Suppressor macrophage (primary cell): ENCODE measurements at places on chromosomes 2 and 18.

GRCh38 chr2:187918996-187919821 is 365.0 kb upstream of the TFPI start:
- no peak for DNase-seq

- no peak for DNase-seq
Observed at GRCh38 chr2:28294451-28294850, 98.2 kb upstream of the FOSL2 start.

DNA sequence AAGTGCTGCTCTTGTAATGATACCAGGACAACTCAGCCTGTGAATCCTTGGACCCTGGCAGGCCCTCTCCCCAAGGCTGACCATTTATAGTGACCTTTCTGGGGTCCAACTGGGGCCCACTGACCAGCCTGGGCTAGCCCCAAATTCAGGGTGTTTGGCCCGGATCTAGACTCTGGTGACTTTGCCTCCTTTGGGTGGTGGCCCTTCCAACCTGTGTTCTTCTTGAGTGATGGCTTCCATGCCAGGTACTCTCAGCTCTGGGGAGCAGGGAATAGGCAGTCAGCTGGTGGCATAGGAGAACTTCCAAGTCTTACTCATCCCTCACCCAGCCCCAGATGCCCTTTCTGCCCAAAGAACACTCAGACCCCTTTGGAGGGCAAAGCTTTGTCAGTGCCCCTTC is 10.3 kb downstream of the MYO7B start:
- no peak for DNase-seq

- DNase-seq: no peak
Observed at GRCh38 chr2:189253836-189254235, 74.3 kb upstream of the COL5A2 start.

DNA sequence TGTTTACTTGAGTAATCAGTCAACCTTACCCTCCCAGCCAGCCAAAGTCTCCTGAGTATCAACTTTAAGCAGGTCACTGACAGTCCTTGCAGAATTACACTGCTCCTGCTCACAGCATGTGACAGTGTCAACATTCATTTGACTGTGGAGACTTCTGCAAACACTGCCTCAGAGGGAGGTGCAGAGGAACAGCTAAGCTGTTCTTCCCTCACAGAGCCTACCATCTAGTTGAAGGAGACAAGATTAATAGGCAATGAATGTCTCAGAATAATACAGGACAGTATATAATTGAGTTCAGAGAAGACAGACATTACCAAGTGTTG is 11.9 kb downstream of the SLC14A2 start:
- peak; percentile 65 for DNase-seq

GRCh38 chr2:41142478-41142877 is 690.6 kb upstream of the SLC8A1 start:
- no peak for DNase-seq

DNA sequence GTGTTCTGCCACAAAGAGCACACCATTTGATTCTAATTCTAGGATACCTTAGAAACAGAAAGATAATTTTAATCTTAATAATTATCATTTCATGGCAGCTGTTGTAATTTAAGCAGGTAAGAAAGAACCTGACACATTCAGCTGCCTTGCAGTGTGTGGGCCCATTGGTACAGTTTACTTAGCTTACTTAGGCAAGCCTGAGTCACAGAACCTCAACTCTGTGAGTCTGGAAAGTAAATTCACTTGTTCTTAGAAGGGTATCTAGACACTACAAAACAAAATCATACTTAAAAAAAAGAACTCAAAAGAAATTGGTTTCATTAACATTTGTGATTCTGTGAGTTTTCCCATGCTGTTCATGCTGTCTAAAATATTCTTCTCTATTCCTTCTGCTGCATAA is 956.3 kb upstream of the SLC39A10 start:
- DNase-seq: no peak

GRCh38 chr2:237383991-237384671 is 29.8 kb downstream of the COL6A3 start:
- DNase-seq: no peak

GRCh38 chr2:18423636-18424035 is 136.8 kb downstream of the RDH14 start:
- DNase-seq: no peak

GRCh38 chr2:158529379-158530259 is 72.9 kb downstream of the PKP4 start:
- DNase-seq: no peak

GRCh38 chr18:23136326-23137096 is 1.2 kb downstream of the CABLES1 start:
- DNase-seq: peak; percentile 43

GRCh38 chr2:186059096-186059495 is 320.5 kb downstream of the FSIP2 start:
- DNase-seq: no peak

- no peak for DNase-seq
Observed at GRCh38 chr2:113876503-113877387, 13.1 kb upstream of the ACTR3 start.

- no peak for DNase-seq
Observed at GRCh38 chr18:7062236-7062635, 55.4 kb downstream of the LAMA1 start.

GRCh38 chr18:46411867-46412690 is 244.9 kb downstream of the LOXHD1 start:
- DNase-seq: no peak

DNA sequence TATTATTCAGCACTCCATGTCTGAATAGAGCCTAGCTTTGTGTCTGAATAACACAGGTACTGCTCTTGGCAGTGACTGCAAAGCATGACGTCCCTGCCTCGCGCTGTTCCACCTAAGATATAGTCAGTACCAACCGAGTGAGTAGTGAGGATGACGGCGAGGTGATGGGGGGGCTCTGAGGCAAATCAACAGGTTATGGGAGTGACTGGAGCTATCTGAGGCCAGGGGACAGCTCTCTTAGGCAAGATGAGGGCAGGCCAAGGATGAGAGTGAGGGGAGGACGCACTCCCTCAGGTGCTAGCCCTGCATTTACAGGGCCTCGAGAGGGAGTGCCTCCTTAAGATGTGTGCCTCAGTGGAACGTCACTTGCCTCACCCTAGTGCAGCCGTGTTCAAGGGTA is 28.1 kb upstream of the NOTO start:
- no peak for DNase-seq

DNA sequence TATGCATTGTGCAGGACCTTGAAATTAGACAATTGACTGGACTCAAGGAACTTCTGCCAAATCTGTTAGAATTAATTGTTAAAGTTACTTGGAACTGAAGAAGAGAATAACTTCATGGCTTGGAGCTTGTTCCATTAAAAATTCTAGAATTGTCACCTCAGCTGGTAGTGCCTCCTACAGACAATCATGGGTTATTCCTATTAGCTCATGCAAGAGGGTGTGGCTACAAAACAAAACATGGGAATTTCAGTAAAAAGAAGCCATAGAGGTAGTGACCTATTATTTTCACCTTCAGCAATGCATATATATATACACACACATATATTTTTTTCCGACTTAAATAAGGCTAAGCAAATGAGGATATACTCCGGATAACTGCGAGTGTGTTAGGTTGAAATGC is 181.9 kb upstream of the DTNA start:
- DNase-seq: peak; percentile 6

DNA sequence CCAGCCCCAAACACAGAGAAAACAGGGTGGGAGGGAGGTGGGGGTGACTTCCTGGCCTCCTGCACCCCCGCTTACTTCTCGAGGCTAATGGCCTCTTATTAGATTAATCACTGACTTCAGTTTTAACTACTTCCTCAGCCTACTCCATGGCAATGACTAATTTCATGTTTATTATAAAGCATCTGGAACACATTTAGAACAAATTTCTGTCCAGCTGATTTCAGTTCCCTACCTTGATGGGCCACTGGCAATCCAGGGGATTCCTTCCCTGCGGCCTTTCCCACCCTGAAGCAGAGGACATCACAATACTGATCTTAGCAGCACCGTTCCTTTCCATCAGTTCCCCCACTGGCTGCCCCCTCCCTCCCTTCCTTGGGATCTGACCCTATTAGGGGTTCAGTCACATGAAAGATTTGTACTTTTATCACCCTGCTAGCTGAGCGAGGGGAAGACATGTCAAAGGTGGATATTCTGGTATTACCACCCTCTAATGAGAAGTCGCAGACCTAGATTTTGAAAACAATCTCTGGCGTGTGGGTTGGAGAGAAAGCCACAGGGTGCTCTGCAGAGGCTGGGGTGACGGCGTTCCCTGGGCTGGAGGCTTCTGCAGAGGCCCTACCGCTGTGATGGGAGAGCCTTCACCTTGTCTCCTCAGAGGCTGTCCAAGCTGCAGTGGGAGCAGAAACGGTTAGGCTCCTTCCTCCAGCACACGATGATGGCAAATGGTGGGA is 67.6 kb downstream of the KIAA2012 start:
- peak; percentile 13 for DNase-seq

GRCh38 chr2:68878753-68879152 is 7.6 kb upstream of the BMP10 start:
- peak; percentile 18 for DNase-seq

DNA sequence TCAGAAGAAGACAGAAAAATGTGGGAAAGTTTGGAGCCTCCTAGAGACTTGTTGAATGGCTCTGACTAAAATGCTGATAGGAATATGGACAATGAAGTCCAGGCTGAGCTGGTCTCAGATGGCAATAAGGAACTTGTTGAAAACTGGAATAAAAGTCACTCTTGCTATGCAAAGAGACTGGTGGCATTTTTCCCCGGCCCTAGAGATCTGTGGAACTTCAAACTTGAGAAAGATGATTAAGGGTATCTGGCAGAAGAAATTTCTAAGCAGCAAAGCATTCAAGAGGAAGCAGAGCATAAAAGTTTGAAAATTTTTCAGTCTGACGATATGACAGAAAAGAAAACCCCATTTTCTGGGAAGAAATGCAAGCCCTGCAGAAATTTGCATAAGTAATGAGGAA is 159.3 kb downstream of the MREG start:
- no peak for DNase-seq

- DNase-seq: no peak
Observed at GRCh38 chr2:28378679-28379584, 13.7 kb upstream of the FOSL2 start.

DNA sequence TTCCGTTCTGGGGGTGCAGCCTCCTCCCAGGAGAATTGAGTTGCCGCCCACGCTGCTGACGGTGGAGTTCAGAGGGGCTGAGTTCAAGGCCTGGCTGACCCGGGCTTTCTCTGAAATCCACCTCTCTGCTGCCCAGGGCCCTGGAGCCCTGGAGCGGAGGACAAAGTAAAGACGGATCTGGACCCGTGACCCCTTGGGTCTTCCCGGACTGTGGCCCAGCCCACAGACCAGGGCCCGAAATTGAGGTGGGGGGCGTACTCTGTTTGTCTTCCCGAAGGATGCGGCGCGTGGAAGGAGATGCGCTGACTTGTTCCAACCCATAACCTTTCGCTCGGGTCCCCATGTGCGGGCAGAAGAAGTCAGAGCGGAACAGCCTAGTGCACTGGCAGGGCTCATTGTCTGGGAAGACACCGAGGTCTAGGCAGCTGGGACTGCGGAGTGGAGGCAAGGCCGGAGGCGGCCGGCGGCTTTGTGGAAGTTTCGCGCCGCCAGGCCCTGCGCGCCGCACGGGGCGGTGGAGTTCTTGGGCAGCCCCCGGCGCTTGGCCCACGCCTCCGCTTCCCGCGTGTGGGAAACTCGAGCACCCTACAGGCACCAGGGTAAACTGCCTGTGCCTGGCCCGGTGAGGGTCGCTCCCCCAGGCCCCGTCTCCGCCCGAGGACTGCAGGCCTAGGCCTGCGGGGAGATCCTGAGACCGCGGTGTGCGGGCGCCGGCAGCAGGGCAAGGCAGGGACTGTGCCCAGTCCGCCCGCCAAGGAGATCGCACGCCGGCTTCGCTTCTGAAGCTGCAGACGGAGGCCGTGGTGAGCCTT is 9.8 kb downstream of the POU3F3 start:
- DNase-seq: no peak

DNA sequence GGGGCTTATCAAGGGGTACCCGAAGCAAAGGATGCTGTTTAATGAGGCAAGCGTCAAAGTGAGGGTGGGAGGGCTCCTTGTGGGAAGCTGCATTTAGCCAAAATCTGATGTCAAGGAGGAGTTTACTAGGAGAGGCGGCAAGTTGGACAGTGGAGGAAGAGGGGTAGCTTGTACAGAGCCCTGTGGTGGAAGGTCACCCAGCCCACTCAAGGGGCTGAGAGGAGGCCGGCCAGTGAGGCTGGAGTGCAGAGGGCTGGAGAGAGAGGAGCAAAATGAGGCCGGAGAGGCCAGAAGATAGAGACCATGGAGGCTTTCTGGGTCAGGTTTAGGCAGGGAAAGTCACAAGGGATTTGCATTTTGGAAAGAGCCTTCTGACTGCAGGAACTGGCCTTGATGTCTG is 49.5 kb downstream of the ASB1 start:
- DNase-seq: no peak

DNA sequence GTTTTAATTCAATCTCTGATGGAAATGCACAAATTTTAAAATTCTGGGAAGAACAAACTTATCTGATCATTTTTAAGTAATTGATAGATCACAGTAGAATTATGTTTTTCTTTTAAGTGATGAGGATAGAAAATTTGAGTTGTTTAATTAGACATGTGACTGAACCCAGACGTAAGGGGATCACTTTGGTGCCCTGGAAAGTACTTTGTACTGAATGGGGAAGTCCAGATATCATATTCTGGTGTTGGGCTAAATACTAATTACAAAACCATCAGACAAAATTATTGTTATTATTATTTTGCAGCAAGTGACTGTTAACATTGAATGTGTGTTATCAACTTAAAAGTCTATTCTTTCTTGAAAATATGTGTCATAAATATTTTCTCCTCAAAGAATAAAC is 994.6 kb downstream of the TSN start:
- no peak for DNase-seq

GRCh38 chr2:43136876-43137275 is 89.5 kb downstream of the ZFP36L2 start:
- no peak for DNase-seq

- DNase-seq: no peak
Observed at GRCh38 chr18:2053490-2054089, 517.7 kb downstream of the METTL4 start.

GRCh38 chr2:170214309-170214948 is 36.5 kb downstream of the MYO3B start:
- no peak for DNase-seq

GRCh38 chr2:162711832-162712540 is 126.6 kb downstream of the KCNH7 start:
- DNase-seq: no peak

DNA sequence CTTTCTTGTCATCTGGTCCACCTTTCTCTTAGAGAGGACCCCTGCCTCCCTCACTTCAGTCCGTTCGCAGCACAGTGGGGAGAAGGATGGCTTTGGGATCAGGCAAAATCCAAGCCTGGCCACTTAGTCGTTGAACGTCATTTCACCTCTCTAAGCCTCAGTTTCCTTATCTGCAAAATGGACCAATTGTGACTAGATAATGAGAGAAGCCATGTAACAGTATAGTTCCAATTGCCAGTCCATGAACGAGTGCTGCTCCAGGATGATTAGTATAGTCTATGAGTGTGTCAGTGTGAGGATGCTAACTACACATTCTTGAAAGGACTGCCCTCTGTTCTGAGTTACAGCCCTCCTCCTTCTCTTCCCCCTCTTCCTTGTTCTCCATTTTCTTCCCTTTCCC is 1.1 kb downstream of the INHA start:
- no peak for DNase-seq

DNA sequence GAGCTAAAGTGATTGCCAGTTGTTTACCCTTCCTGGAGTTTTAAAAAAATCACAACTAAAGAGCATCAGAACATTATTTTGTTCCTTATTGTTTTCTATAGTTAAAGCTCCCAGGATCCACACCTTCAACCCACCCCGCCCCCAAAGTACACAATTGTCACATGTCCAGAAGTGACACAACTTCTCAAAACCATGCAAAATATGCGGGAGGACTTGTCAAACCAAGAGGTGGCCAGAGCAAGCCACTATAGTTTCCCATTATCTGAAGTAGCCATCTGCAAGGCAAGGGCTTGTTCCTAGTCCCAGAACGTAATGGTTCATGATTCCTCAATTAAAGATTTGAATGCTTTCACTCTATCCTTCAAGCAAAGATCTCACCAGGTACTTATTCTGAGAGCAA is 9.9 kb upstream of the INO80C start:
- DNase-seq: no peak
